ENCODE measurements at places on chromosomes 6 and 20.

- DNase-seq: no peak
Measured at GRCh38 chr6:33957892-33958525, 154.2 kb upstream of the MLN start.

GRCh38 chr20:53767206-53767930 lies 173.7 kb upstream of the ZNF217 start:
- DNase-seq: no peak

DNA sequence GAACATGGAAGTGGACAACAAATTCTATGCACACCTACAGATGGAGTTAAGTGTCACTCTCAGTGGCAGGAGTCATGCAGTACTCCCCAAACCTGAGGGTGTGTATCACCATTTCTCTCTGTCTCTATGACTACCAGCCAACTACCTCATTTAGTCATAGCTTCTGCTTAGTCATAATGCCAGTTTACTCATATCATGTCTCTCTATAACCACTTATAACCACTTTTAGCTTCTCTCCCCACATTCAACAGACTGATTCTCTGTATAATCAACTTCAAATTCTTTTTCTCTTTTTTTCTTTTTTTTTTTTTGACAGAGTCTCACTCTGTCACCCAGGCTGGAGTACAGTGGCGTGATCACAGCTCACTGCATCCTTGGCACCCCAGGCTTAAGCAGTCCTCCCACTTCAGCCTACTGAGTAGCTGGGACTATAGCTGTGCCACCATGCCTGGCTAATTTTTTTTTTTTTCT lies 13.8 kb upstream of the GTF3C6 start:
- DNase-seq: peak; percentile 53

GRCh38 chr20:46299078-46299477 lies 9.2 kb downstream of the CDH22 start:
- no peak for DNase-seq

GRCh38 chr6:119138906-119139541 lies 60.6 kb upstream of the FAM184A start:
- DNase-seq: no peak

GRCh38 chr20:31820228-31820627 lies 1.1 kb downstream of the MYLK2 start:
- no peak for DNase-seq

GRCh38 chr6:161369339-161369738 lies 95.5 kb upstream of the AGPAT4 start:
- no peak for DNase-seq

- no peak for DNase-seq
Measured at GRCh38 chr20:4702562-4703280, 19.0 kb upstream of the PRND start.

DNA sequence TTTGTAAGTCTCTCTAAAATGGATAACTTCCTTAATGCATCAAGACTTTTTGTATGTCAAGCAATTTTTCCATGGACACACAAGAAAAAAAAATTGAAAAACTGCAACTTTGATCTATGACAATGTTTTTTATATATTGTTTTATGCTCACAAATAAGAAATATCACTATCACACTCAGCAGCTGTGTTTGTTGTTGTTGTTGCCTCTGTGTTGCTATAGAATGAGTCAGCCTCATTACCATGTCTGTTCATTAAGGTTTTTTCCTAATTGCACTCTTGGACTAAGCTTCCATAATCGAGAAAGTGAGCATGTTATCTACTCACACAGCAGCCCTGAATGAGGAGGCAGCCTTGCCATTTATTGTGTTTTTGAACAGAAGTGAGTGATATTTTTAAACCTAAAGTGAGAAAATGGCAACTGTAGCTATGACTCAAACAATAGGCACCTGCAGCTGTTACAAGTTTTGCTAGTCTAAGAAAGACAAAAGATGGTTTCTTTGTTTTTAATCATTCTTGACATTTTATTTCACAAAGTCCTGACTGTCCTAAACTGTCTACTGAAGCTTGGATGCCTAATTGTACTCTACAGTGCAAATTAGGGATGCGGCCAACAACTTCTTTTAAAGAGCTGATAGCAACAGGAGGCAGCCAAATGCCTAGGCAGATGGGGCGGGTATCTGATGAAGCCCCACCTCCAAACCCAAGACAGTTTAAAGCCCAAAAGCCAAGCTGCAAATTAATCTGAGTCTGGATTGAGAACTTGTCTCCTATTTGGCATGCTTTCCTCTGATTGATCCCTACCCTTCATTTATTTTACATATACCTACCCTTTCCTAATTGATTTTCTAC lies 77.9 kb upstream of the DOK5 start:
- no peak for DNase-seq

- DNase-seq: no peak
Measured at GRCh38 chr20:34604980-34605788, 46.7 kb downstream of the MAP1LC3A start.
